Activated CD4-positive, alpha-beta memory T cell treated with anti-CD3 and anti-CD28 coated beads, Interleukin-2, amount 10 ng/mL, durations not matched to agents 7 days and 5 days (primary cell): ENCODE measurements at places on chromosomes 5 and 9. TPM values are rescaled to one million over a fixed set of nuclear protein-coding genes. Genes with fewer than 3 reads are reported as not detected.

ANKRD34B gene
- total RNA-seq: not detected

PLAC8L1 gene
- total RNA-seq: not detected

TEX48 gene
- total RNA-seq: 1.5 TPM

TMC1 gene
- total RNA-seq: 0.28 TPM

NUTM2F gene
- not detected for total RNA-seq

NTRK2 gene
- total RNA-seq: 2.3 TPM

FLT4 gene
- total RNA-seq: 0.45 TPM

CDO1 gene
- 0.28 TPM for total RNA-seq

SCGB3A1 gene
- not detected for total RNA-seq

GRCh38 chr5:76422227-76422626 lies 19.1 kb downstream of the IQGAP2 start:
- no peak overlapping the region for H3K4me3 ChIP-seq
- peaks cover 42% of the 10 kb centered on the region for H3K36me3 ChIP-seq
- H3K27me3 ChIP-seq: no peaks in the 10 kb centered on the region
- no peak for DNase-seq
- peaks cover 18% of the 10 kb centered on the region for H3K4me1 ChIP-seq

DNA sequence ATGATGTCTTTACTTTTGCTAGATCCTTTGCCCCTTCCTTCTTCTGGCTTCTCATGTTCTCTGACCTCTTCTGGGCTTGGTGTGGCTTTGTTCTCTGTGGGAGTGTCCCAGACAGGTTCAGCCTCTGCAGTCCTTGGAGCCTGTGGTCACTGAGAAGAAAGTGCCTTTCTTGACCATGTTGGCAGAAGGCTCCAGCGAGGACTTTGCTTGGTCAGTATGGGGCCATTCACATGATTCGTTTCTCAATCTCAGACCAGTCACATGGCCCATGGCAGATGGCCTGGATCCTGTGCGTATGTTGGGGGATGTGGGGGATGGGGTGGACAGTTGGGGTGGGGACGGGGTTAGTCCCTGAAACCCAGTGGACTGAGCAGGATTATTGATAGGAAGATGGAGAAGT lies 274.1 kb downstream of the ARHGAP26 start:
- no peak overlapping the region for H3K27ac ChIP-seq
- peaks cover 21% of the 10 kb centered on the region for H3K36me3 ChIP-seq
- H3K27me3 ChIP-seq: no peaks in the 10 kb centered on the region
- DNase-seq: no peak
- H3K4me3 ChIP-seq: no peak overlapping the region
- H3K4me1 ChIP-seq: peaks cover 9% of the 10 kb centered on the region

- no peaks in the 10 kb centered on the region for H3K36me3 ChIP-seq
- no peak overlapping the region for H3K27ac ChIP-seq
- peaks cover 23% of the 10 kb centered on the region for H3K27me3 ChIP-seq
- H3K4me3 ChIP-seq: no peak overlapping the region
Observed at GRCh38 chr5:159034083-159034824, 65.5 kb downstream of the EBF1 start.

GRCh38 chr5:78821536-78822021 lies 163.5 kb downstream of the ARSB start:
- DNase-seq: no peak
- H3K4me1 ChIP-seq: no peaks in the 10 kb centered on the region
- no peak overlapping the region for H3K4me3 ChIP-seq
- H3K27me3 ChIP-seq: no peaks in the 10 kb centered on the region
- H3K27ac ChIP-seq: no peak overlapping the region
- peaks cover 12% of the 10 kb centered on the region for H3K36me3 ChIP-seq

DNA sequence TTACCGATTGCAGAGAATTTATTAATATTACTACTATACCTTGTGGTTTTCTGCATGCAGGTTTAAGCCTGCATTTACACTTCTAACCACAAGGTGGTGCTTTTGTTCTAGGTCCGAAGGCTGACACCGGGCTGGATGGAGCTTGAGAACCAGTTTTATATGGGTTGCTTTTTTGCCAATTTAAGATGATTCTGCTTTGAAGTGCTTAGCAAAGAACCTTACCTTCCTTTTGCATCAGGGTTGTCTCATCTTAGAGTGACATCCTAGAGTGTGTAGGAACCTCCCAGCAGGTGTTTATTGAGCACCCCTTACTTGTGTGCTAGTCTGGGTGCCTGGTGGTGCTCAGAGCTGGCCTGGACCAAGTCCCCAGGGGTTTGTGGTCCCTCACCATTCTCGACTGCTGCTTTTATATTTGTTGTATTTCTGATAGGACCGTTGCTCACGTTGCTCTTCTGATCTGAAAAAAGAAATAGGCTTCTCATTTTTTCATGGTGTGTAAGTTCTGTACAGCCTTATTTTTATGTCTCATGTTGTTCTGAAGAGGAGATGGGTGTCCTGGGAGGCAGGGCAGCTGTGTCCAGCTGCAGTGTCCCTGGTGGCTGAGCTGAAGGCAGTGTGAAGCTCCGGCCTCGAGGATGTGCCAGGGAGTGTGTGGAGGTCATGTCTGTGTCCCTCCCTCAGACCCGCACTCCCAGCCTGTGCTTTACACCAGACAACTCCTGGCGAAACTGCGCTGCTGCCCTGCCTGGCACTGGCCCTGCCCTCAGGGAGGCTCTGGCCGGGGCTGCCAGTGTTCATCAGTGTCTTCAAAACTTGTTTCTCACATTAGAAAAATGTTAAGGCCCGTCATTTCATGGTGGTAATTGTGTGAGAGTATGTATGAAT lies 54.3 kb downstream of the EHMT1 start:
- H3K27me3 ChIP-seq: no peaks in the 10 kb centered on the region
- peak; percentile 43 for DNase-seq
- H3K4me3 ChIP-seq: no peak overlapping the region
- peaks cover 15% of the 10 kb centered on the region for H3K36me3 ChIP-seq

- H3K27ac ChIP-seq: no peak overlapping the region
- H3K27me3 ChIP-seq: no peaks in the 10 kb centered on the region
- DNase-seq: no peak
- H3K4me1 ChIP-seq: no peaks in the 10 kb centered on the region
Observed at GRCh38 chr9:115880221-115880885, 273.2 kb upstream of the PAPPA start.

DNA sequence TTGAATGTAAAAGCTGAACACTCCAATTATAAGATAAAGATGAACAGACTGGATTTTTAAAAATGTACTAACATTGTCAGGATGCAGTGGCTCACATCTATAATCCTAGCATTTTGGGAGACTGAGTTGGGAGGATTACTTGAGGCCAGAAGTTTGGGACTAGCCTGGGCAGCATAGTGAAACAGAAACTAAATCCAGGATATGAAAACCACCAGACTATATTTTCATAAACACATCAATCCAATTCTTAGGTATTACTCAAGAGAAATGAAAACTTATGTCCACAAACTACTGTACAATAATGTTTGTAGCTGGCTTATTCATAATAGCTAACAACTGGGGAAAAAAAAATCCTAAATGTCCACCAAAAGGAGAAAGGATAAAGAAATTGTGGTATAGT lies 26.8 kb upstream of the NAA35 start:
- no peak for DNase-seq
- peaks cover 15% of the 10 kb centered on the region for H3K4me1 ChIP-seq
- H3K27me3 ChIP-seq: no peaks in the 10 kb centered on the region
- no peak overlapping the region for H3K4me3 ChIP-seq
- no peak overlapping the region for H3K27ac ChIP-seq

- DNase-seq: no peak
- H3K27ac ChIP-seq: no peak overlapping the region
Observed at GRCh38 chr5:56988490-56988889, 36.6 kb upstream of the MIER3 start.

DNA sequence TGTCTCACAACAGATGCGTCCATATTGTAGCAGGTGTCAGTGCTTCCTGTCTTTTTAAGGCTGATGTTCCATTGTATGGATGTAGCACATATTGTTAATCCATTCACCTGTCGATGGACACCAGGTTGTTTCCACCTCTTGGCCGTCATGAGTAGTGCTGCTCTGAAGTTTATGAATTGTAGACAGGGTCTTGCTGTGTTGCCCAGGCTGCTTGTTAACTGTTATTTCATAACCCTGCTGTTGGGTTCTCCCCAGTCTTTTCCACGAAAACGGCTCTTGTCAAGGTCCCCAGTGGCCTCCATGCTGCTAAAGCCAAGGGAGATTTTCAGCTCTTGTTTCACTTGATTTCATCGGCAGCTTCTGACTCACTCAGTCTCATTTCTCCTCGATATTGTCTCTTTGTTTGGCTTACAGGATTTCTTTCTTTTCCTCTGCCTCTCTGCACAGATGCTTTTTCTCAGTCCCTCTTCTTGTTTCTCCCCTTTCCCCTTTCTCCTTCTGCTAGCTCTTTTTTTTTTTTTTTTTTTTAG lies 12.1 kb upstream of the PSD2 start:
- peaks cover 4% of the 10 kb centered on the region for H3K4me1 ChIP-seq
- H3K4me3 ChIP-seq: no peak overlapping the region
- H3K27ac ChIP-seq: no peak overlapping the region
- DNase-seq: no peak
- peaks cover 33% of the 10 kb centered on the region for H3K27me3 ChIP-seq
- no peaks in the 10 kb centered on the region for H3K36me3 ChIP-seq

DNA sequence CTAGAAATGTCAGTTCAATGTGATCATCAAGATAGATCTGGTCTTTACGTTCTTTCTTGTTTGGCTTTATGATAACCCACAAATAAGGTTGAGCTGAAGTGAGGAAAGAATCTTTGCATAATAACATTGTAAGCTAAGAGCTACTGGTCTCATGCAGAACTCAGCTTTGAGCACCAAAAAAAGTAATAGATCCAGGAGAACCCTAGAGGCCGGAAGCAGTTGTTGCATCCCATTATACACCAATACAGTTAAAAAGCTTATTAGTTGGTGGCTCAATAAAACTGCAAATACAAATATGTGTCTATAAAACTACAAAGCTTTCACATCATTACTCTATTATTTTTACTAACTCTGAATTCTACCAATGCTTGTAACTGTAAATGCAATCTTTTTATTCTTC lies 85.5 kb upstream of the NUDT12 start:
- H3K36me3 ChIP-seq: no peaks in the 10 kb centered on the region
- no peaks in the 10 kb centered on the region for H3K4me1 ChIP-seq
- no peak for DNase-seq
- H3K27ac ChIP-seq: no peak overlapping the region
- no peak overlapping the region for H3K4me3 ChIP-seq
- no peaks in the 10 kb centered on the region for H3K27me3 ChIP-seq

- DNase-seq: no peak
- no peak overlapping the region for H3K4me3 ChIP-seq
- peaks cover 19% of the 10 kb centered on the region for H3K4me1 ChIP-seq
- H3K36me3 ChIP-seq: peaks cover 24% of the 10 kb centered on the region
- no peaks in the 10 kb centered on the region for H3K27me3 ChIP-seq
Observed at GRCh38 chr5:32160228-32160627, 13.9 kb downstream of the GOLPH3 start.

- H3K4me3 ChIP-seq: no peak overlapping the region
- H3K27me3 ChIP-seq: no peaks in the 10 kb centered on the region
- H3K36me3 ChIP-seq: no peaks in the 10 kb centered on the region
- DNase-seq: no peak
Observed at GRCh38 chr5:9765419-9766140, 135.4 kb upstream of the TAS2R1 start.

GRCh38 chr9:12784461-12785259 lies 9.8 kb downstream of the LURAP1L start:
- H3K4me1 ChIP-seq: no peaks in the 10 kb centered on the region
- no peak overlapping the region for H3K27ac ChIP-seq
- DNase-seq: no peak
- H3K27me3 ChIP-seq: no peaks in the 10 kb centered on the region
- H3K4me3 ChIP-seq: no peak overlapping the region

DNA sequence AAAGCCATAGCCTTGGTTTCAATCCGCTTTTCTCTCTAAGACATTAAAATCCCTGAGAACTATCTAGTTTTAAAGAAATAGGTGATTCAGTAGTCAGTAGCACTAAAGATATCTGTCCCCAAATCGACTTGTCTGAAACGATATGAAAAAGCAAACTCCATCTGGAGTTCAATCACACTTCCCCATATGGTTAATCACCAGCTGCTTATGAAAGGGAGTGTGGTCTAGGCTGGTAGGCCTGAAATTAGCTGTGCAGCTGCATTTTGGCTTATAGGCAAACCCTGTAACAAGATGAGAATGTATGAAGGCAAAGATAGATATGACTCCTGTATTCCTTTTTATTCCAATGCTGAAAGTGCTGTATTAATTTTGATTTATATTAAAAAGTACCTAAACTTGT lies 65.9 kb downstream of the DMRTA1 start:
- no peak overlapping the region for H3K4me3 ChIP-seq
- H3K27ac ChIP-seq: no peak overlapping the region
- no peaks in the 10 kb centered on the region for H3K27me3 ChIP-seq

DNA sequence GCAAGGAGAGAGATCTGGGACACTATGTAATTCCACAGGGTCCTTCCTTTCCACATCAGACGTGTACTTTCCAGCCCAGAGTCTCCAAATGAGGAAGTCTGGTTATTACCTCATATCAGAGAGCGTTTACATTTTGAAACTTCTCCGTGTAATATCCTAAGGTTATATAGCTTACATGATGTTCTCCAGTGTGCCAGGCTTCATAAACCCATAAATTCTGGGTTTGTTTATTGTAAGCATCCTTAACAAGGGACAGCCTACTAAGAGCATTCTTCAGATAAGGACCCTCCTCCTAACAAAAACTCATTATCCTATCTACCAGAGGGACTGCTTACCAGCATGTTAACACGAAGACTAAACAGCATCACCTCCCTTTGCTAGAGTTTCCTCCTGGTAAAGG lies 17.9 kb downstream of the SRFBP1 start:
- peaks cover 19% of the 10 kb centered on the region for H3K36me3 ChIP-seq
- H3K27me3 ChIP-seq: no peaks in the 10 kb centered on the region
- no peak overlapping the region for H3K27ac ChIP-seq

- DNase-seq: no peak
- H3K4me3 ChIP-seq: no peak overlapping the region
- H3K36me3 ChIP-seq: peaks cover 9% of the 10 kb centered on the region
Observed at GRCh38 chr5:75667586-75667985, 49.7 kb downstream of the POC5 start.

- no peak overlapping the region for H3K4me3 ChIP-seq
- peaks cover 2% of the 10 kb centered on the region for H3K4me1 ChIP-seq
- DNase-seq: no peak
- no peaks in the 10 kb centered on the region for H3K36me3 ChIP-seq
- H3K27ac ChIP-seq: no peak overlapping the region
Observed at GRCh38 chr5:76351176-76351575, 51.9 kb upstream of the IQGAP2 start.

- no peak overlapping the region for H3K4me3 ChIP-seq
- H3K4me1 ChIP-seq: peaks cover 4% of the 10 kb centered on the region
- no peak overlapping the region for H3K27ac ChIP-seq
- H3K27me3 ChIP-seq: peaks cover 10% of the 10 kb centered on the region
Observed at GRCh38 chr5:32508806-32509805, 64.6 kb upstream of the ZFR start.
